Hematopoietic multipotent progenitor cell treated with erythropoietin and hydrocortisone succinate and interleukin-3 and kit ligand, for 17 days (in vitro differentiated cells): ENCODE measurements at places on chromosomes 2 and 18.
A peak's percentile ranks its signal among the peaks of the same experiment; 100 is the strongest.

- DNase-seq, result no peak
Observed at GRCh38 chr2:214774108-214774507, 35.4 kb downstream of the BARD1 start.

DNA sequence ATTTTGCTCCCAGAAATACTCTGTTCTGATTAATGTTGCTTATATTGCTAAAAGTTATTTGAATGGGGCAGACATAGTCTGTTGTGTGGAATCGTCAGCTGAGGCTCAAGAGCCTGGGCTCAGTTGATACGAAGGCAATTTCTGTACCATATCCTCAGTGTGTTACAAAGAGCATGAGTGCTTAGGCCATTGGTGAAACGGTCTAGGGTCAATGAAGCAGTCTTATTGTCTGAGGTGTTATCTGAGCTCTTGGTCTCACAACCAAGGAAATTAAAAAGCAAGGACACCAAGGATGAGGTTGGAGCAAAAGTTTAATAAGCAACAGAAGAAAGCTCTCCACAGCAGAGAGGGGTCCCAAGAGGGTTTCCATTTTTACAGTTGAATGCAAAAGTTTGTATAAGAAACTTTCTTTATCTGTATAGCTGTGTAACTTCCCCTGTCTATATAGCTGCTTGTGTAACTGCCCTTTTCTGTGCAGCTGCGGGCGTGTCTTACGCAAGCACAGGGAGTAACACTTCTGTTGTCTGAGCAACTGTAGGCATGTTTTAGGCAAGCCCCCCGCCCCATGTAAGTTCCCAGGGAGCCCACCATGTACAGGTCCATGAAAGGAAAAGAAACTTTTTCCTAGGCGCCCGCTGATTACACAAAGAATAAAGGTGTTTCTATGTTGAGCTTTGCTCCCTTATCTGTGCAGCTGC, 40.6 kb upstream of the DSC1 start:
- no peak for DNase-seq

- no peak for DNase-seq
Observed at GRCh38 chr18:63997606-63998005, 27.7 kb downstream of the SERPINB8 start.

DNA sequence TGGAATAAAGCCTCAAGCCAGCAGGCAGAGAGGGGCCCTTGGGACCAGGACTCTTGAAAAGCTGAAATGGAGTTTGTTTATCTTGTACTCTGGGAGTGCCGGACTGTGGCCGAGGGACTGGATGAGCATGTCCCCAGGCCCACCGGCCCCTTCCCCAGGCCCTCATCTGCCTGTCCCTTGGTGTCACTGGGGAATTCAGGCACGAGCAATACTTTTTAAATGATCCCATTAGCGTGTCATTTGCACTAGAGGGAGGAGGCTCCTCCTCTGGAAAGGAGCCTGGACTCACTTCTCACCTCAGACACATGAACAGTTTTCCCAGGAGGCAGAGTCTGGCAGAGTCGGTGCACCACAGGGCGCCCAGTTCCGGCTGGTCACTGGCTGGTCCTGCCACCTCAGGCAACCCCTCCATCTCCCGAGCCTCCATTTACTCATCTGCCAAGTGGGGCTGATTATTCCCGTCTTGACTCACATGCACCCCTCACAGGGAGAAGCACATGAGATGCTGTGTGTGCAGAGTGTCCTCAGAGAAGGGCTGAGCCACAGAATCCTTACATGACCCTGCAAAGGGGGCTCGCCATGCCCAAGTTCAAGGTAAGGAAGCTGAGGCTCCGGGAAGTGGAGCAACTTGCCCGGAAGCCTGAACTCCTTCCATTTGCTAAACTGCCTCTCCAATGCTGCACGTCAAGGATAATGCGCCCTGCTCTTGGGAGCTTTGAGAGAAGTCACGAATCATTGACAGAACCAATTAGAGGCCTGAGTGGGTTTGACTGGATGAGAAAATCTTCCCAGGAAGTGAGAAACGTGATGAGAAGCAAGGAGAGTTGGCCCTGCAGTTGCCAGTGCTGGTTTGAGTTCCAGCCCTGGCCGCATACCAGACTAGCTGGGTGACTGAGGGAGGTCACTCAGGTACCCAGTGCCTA, 26.7 kb downstream of the CIB4 start:
- DNase-seq, result no peak

GRCh38 chr2:189421644-189422043, 19.6 kb upstream of the WDR75 start:
- DNase-seq, result peak; percentile 29

GRCh38 chr2:23904692-23905091, 22.2 kb downstream of the ATAD2B start:
- DNase-seq, result no peak

GRCh38 chr18:66141716-66142115, 390.9 kb downstream of the CDH7 start:
- no peak for DNase-seq

GRCh38 chr2:219073413-219074129, 12.8 kb upstream of the IHH start:
- peak; percentile 52 for DNase-seq

DNA sequence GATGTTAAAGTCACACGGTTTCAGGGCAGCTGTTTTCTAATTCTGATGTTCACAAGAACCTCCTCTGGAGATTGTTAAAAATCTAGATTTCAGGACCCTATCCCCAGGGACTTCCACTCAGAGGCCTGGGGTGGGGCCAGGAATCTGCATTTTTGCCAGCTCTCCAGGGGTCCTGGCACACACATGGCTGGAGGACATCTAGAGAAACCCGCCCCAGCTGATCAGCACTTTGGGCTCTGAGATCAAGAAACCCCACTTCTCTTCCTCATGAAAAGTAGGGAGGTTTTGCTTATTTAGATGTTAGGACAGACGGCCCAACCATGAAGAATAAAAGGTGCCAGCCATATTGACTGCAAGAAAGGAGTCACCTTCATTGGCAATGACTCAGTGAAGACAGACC, 148.8 kb downstream of the TNS1 start:
- DNase-seq, result no peak

- no peak for DNase-seq
Observed at GRCh38 chr18:30763902-30764350, 278.6 kb downstream of the DSC3 start.

GRCh38 chr18:48673853-48674721, 135.3 kb downstream of the CTIF start:
- no peak for DNase-seq

DNA sequence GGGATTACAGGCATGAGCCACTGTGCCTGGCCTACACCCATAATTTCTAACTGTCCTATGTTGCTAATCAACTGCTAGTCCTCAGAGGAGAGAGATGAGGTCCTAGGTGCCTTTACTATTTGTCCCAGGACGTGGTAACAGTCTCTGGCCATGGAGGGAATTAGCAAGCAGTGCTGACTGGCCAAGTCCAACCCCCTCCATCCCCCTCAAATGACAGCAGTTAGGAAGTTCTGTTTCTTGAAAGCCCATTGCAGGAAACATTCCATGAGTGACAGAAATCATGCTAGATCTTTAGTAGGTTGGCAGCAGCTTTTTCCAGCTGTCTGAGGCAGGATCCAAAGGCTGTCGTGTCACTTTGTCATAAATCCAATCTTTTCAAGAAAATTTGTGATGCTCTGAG, 55.7 kb upstream of the REL start:
- no peak for DNase-seq

DNA sequence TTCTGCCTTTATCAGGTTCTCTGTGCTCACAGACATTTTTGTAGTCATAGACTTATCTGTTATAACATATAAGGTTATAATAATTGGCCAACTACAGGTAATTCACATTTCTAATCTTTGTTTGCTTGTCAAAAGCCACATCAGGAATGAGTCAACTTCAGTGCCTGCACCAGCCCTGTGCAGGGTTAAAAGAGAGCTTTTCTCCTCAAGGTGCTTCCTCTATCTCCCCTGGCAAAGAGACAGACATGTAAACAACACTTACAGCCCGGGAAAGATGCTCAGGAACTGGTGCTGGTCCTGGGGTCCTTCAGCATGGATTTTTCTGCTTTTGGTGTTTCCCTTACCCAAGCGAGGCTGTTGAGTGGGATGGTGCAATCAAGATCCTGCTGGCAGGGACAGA, 7.7 kb upstream of the EHD3 start:
- no peak for DNase-seq

GRCh38 chr18:50297621-50298442, 10.3 kb upstream of the CXXC1 start:
- DNase-seq, result no peak

GRCh38 chr2:10977003-10977402, 65.3 kb downstream of the KCNF1 start:
- DNase-seq, result no peak

DNA sequence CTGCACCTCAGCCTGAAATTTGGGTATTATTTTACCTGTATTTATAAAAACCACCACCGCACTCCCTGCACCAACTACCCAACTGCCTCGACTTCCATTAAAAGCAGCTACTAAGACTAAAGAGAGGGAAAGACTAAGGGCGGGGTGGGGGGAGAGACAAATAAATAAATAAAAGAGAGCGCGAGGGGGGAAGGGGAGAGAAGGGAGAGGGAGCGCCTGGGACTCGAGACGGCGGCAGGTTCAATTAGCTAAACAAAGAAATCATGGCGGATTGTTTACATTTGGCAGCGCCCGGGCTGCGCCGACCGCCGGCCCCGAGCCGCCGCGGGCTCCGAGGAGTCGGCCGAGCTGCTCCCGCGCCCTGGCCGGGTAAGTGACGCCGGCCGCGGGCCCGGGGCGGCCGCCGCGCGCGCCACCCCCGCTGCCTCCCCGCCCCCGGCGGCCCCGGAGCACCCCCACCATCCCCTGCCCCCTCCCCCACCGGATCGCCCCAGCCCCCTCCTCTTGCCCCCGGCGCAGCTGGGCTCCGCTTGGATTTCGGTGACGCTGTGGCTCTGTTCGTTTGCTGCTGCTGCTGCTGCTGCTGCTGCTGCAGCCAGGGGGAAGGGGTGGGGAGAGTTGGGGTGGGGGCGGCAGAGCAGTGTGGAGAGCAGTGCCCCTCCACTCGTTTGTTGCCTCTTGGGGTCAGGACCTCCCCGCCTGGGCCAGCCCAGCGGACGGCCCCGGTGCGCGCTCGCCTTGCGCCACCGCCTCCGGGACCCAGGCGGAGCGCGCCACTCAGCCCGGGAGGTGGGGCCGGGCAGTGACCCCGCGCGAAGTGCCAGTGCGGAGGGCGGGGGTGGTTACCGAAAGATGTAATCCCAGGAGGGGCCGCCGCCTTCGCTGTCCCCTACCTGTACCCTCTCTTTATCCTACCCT, 187.2 kb upstream of the FANCL start:
- DNase-seq, result no peak

DNA sequence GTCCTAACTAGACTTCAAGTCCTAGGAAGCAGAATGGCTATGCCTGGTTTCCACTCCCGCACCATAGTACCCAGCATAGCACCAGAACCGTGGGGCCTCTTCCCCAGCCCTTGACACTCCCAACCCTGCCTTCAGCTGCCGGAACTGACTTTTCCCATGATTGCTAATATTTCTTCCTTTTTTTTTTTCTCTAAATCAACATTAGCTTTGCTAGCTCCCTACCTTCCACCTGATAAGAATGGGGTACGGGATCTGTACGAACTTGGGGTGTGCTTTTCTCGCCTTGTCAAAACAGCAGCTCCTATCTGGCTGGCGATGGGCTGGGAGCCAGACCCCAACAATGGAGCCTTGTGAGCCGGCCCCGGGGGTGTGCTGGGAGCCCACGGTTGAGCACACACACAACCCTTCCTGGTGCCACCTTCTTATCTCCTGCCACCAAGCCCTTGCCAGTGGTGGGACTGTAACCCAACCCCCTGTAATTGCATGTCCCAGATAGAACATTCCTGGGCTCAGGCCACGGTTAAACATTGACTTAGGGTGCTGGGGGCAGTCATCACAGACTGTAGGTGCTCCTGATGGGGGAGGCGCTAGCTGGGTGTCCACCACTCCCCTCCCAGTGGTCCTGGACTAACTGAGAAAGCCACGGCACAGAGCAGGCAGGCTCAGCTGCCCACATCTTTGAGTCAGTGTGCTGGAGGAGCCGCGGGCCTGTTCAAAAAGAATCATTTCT, 213.0 kb upstream of the HAAO start:
- peak; percentile 21 for DNase-seq

- no peak for DNase-seq
Observed at GRCh38 chr2:26807788-26808460, 22.1 kb downstream of the CENPA start.

DNA sequence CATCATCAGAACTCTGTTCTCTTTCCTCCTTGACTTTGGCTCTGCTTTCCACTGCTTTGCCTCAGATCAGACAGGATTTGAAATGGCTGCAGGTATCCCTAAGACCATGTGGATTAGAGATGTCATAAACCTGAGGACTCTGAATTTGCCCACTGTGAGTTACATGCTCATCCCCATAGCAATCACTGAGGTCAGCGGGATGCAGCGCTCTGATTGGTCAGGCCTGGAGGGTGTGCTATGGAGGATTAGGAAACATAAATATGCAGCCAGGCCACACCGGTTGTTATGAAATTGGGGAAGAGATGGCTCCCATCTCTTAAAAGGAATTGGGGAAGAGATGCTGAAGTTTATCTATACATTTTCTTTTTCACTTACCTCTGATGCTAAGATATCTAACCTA, 73.7 kb upstream of the DNAJC10 start:
- no peak for DNase-seq

DNA sequence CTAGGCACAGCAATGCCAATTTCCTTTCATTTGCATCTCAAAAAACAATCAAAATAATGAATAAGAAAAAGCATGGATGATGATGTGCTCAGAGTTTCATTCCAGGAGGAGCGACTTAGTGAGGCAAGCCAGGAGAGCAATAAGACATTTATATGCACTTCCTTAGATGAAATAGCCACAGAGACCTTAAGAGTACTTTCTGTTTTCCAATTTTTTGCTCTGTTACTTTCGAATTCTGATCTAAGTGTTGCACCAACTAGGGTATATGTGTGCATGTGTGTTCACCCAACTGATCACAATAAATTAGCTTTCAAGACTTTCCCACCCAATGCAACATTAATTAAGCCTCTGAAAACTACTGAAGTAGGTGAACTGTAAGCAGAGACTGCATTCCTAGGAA, 709 bp downstream of the RAB27B start:
- DNase-seq, result peak; percentile 11

GRCh38 chr18:45481821-45482220, 133.5 kb upstream of the SLC14A2 start:
- no peak for DNase-seq

DNA sequence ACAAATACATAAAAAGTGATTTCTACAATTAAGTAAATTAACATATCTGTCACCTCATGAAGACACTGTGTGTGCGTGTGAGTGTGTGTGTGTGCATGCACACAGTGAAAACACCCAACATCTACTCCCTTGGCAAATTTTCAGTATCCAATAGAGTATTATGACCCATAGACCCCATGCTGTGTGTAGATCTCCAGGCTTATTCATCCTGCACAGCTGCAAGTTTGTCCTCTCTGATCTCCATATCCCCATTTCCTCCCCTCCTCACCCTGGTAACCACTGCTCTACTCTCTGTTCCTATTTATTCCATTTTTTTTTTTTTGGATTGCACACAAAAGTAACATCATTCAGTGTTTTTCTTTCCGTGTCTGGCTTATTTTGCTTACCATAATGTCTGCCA, 391.0 kb downstream of the SOX11 start:
- no peak for DNase-seq
